Activated CD8-positive, alpha-beta memory T cell treated with anti-CD3 and anti-CD28 coated beads for 1 hour (primary cell): ENCODE measurements at places on chromosomes 7 and 10.

DNA sequence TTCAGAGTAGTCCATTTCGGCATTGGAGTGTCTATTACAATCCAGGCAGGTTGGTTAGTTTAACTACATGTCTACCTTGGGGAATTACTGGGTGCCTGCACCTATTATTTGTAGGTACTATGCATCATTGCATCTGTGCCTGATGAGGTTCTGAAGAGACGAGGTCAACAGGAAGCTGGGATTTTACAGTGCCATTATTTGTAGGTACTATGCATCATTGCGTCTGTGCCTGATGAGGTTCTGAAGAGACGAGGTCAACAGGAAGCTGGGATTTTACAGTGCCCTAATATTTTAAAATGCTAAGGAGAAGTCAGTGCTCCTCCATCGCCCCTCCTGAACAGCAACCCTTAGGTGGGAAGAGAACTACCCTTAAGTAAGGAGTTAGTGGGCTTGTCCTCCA, 41.7 kb downstream of the NPY start:
- no peak for DNase-seq

- no peak for DNase-seq
Measured at GRCh38 chr10:120279196-120279595, 177.8 kb upstream of the PLPP4 start.

DNA sequence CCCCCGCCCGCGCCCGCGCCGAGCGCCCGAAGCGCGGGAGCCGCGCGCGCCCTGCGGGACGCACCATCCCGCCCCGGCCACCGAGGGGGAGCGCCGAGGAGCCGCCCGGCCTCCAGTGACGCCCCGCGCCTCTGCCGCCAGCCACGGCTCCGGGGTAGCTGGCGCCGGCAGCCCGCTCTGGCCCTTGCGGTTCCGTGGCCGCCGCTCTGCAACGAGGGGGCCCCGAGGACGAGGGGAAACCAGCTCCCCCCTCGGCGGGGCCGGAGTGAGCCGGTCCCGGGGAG, at the start of gene PAXIP1:
Gene PAXIP1 (minus strand): TSS at position 33 of the 284 bp plus-strand sequence. CDS start 195 bp downstream, outside the sequence.
- no peak for DNase-seq

GRCh38 chr10:75358132-75358531, 43.4 kb downstream of the ZNF503 start:
- no peak for DNase-seq

- no peak for DNase-seq
Measured at GRCh38 chr10:114652402-114653368, 5.4 kb downstream of the ABLIM1 start.

- no peak for DNase-seq
Measured at GRCh38 chr10:119391440-119392251, 150.9 kb downstream of the RGS10 start.

DNA sequence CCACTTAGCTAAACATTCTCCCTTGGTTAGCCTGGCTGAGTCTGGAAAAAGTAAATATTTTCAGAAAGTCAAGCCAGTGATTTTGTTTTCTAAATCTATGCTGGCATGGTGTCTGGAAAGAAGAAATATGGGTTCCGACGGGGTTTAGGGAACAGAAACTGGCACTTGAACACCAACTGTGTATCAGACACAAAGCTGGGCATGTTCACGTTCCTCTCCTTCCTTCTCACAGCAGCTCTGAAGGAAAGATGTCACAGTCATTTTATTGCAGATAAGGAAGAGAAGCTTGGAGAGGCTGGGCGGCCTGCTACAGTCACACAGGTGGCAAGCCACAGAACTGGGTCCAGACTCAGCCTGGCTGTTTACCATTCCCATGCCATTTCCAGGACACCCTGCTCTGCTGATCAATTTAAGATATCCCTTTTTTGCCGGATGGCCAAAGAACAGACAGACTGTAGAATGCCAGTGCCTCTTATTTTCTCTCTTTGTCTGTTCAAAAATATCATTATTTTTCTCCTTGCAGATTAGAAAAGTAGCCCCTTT, 118.8 kb downstream of the HERPUD2 start:
- no peak for DNase-seq

- DNase-seq, result no peak
Measured at GRCh38 chr10:119509909-119510451, 32.5 kb downstream of the RGS10 start.

- no peak for DNase-seq
Measured at GRCh38 chr10:126218778-126219649, 169.3 kb downstream of the ADAM12 start.

GRCh38 chr7:20112696-20113095, 104.5 kb downstream of the MACC1 start:
- no peak for DNase-seq

GRCh38 chr7:18974803-18975202, 142.6 kb downstream of the TWIST1 start:
- no peak for DNase-seq

DNA sequence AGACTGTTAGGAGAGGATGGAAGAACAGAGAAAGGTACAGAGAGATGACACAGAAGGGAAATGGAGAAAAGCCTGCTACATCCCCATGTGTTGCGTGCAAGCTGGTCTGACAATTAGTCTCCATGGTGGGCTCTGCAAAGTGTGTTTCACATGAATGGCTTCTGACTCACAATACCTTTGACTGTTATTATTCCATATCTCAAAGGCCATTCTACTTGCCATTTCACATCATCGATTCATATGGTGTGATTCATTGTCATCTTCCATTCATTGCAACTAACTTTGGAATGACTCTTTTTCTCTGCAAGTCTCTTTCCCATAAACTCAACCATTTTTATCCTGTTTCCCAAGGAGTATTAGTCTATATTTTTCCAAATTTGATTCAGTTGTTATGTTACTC, 208.9 kb upstream of the INHBA start:
- DNase-seq, result no peak

- DNase-seq, result no peak
Measured at GRCh38 chr10:111087968-111088505, 11.2 kb downstream of the ADRA2A start.

DNA sequence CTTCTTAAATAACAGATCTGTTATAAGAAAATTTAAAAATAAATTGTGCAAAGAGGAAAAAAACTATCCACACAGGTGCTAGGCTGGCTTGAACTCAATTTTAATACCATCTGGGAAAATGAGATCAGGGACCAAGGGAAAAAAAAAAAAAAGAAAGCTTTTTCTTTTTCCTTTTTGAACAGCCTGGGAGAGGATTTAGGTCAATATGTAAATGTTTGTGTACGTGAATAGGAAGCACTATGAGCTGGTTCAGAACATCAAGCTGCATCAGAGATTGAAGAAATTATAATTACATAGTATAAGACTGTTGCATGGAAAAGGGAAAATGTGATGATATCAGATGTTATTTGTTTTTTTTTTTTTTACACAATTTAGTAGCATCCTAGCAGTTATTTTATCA, 548.0 kb downstream of the ARL4A start:
- DNase-seq, result no peak

- DNase-seq, result no peak
Measured at GRCh38 chr10:113997428-113997827, 46.2 kb upstream of the ADRB1 start.

DNA sequence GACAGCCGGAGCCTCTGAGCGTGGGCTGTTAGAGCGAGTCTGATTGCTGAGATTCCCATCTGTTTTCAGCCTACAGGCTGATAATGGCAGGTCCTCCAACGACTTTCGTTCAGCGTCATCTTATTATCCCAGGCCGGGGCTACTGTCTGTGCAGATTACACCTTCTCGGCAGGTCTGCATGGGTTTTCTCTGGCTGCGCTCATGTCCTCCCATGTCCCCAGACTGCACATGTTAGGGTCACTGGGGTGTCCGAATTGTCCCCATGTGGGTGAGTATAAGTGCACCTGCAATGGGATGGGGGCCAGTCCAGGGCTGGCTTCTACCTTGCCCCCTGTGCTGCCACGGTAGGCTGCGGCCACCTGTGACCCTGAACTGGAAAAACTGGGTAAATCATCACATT, 257.8 kb downstream of the COBL start:
- DNase-seq, result no peak

- no peak for DNase-seq
Measured at GRCh38 chr7:64869912-64870562, 33.0 kb upstream of the ZNF273 start.

- DNase-seq, result no peak
Measured at GRCh38 chr7:94700926-94701554, 45.1 kb upstream of the SGCE start.

DNA sequence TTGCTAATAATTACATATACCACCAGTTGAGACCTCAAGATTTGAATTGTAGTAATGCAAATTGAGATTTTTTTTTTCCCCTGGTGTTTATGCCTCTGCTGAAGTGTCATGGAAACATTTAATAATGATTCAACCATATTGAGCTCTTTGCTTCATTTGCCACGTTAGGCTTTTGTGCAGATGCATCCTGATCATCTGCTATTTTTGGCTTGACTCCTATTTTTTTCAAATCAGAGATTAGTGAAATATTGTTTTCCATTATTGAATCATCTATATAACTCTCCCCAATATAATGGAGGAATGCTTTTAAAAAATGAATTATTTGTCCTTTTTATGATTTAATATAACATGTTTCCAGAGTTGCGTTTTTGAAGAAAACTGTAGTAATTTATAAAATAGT, 115.1 kb downstream of the SRI start:
- no peak for DNase-seq

- DNase-seq, result no peak
Measured at GRCh38 chr7:106053109-106053508, 59.0 kb downstream of the SYPL1 start.

- no peak for DNase-seq
Measured at GRCh38 chr10:1070919-1071318, 14.7 kb downstream of the WDR37 start.

- no peak for DNase-seq
Measured at GRCh38 chr7:26880852-26881251, 16.5 kb upstream of the SKAP2 start.

DNA sequence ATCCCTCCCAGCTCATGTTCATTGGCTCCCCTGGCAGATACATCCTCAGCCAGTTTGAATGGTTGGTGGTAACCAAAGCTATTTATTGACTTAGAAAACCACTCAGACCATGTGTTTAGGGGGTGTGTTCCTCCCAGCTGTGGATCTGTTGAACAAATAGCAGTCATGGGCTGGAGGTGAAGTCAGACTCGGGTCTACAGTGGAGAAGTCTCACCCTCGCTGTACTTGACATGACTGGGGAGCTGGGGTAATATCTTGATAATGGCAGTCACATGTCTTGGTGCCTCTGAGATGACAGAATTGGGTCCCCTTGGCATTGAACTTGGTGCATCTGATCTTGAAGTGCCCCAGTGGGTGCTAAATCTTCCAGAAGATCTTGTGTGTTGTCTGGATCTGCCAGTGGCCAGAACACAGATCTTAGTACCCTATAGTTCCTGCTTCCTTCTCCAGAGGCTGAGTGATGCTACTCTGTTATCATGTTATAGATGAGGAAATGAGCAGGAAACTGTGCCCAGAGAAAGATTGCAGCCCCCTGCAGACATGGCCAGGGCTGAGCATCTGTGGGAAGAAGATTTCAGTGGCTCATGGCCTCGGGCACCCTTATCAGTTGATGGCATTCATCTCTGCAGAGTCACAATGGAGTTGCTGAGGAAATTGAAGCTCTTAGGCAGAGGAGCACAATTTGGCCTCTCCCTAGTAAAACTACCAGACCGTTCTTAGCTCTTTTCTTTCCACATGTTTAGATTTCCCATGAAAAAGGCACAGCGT, 50.4 kb downstream of the ADRA2A start:
- DNase-seq, result no peak

GRCh38 chr10:118832241-118832651, 77.5 kb upstream of the CACUL1 start:
- no peak for DNase-seq

GRCh38 chr7:80859272-80859970, 59.4 kb downstream of the SEMA3C start:
- DNase-seq, result no peak

- no peak for DNase-seq
Measured at GRCh38 chr7:17070231-17070708, 188.5 kb upstream of the AGR3 start.

- no peak for DNase-seq
Measured at GRCh38 chr7:90889210-90889609, 293.1 kb downstream of the CDK14 start.

DNA sequence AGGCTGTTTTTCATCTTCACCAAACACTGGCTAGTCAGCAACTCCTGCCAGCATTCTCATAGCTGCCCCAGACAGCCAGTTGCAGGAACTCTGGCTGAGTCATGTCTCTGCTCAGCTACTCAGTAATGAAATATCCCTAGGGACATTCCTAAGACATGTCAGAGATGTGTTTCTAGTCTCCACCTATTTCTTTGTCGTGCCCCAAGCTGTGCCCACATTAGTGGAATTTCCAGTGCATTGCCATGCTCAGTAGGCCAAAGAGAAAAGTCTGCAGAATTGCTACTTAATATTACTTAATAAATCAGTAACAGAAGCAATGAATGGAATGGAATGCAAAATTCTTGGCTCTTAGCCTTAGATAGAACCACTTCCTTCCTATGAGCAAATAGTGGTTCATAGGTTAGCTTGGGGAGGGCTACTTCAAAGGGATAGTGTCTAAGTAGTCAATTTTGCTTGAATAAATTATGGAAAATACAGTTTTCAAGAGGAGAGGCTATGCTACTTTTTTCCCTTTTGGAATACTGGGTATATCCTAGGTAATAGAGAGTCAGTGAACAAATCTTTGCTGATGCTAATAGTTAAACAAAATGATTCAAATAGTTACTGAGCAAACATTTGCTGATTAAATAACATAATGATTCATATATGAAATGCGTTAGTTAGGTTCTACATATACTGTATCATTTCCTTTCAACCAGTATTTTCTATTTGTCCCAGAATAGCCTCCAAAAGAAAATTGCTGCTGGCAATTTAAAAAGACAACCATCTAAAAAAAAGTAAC, 23.6 kb upstream of the SEMA3C start:
- no peak for DNase-seq

DNA sequence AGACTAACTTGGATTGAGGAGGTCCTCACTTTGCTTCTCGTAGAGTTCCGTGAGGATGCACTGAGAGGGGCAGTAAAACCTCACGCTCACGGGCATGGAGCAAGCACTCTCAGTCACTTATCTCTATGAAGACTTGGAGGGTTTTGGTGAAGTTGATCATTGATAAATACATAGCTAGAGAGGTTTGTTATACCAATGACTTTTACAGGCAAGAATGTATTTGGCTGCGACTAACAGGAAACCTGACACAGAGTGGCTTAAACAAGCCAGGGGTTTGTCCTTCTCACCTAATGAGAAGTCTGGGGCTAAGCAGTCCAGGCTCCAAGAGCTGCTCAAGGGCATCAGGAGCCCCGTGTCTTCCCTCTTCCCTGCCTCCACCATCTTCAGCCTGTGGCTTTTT, 6.1 kb downstream of the BICC1 start:
- no peak for DNase-seq
